ENCODE measurements at places on chromosomes 5 and 9. TPM values are rescaled to one million over a fixed set of nuclear protein-coding genes. Genes with fewer than 3 reads are reported as not detected.

PHYKPL gene
- polyA plus RNA-seq = 35.3 TPM

SLC34A3 gene
- polyA plus RNA-seq = not detected

VCAN gene
- polyA plus RNA-seq = 22.1 TPM

GNA14 gene
- polyA plus RNA-seq = 2.5 TPM

FBLL1 gene
- 0.09 TPM for polyA plus RNA-seq

UBE2QL1 gene
- 9.3 TPM for polyA plus RNA-seq

SH3RF2 gene
- 354 TPM for polyA plus RNA-seq

IFNK gene
- not detected for polyA plus RNA-seq

FOXI1 gene
- not detected for polyA plus RNA-seq

OR1J4 gene
- not detected for polyA plus RNA-seq

SPOCK1 gene
- polyA plus RNA-seq = 41.0 TPM

IRX4 gene
- not detected for polyA plus RNA-seq

SH3TC2 gene
- polyA plus RNA-seq = 4.9 TPM

DNA sequence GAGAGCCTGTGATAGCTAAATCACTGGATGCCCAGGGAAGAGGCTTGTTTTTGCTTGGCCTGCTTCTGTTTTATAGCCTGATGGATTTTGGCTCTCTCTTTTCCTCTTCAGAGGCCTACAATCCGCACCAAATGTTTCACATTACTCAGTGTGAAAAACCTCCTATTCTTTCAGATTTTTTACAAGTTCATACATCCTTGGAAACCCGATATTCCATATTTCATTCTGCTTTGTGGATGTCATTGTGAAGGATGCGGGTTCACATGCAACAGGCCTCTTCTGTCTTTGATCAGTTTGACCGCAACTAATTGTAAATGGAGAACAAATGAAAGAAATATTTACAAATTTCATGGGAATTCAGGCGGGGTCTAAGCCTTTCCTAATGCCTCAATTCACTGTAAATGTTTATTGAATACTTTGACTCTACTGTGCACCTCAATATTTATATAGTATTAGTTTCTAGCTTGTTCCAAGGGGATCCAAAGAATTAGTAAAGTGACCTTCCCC is 269.9 kb downstream of the DMRT2 start:
- no peak for DNase-seq

DNA sequence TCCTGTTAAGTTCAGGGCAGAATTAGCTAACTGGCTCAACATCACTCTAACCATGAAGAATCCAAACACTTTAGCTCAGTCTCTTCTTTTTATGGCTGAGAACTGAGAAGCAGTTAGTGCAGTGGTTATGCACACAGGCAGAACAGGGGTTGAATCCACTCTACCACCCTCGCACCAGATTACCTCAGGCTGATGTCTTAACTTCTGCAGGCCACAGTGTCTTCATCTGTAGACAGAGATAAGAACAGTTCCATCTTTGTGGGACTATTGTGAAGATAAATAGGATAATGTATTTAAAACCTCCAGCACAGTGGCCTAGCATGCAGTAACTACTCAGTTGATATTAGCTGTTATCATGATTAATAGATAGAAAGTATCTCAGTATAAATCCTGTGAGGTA is 54.8 kb downstream of the FAM114A2 start:
- DNase-seq = no peak

DNA sequence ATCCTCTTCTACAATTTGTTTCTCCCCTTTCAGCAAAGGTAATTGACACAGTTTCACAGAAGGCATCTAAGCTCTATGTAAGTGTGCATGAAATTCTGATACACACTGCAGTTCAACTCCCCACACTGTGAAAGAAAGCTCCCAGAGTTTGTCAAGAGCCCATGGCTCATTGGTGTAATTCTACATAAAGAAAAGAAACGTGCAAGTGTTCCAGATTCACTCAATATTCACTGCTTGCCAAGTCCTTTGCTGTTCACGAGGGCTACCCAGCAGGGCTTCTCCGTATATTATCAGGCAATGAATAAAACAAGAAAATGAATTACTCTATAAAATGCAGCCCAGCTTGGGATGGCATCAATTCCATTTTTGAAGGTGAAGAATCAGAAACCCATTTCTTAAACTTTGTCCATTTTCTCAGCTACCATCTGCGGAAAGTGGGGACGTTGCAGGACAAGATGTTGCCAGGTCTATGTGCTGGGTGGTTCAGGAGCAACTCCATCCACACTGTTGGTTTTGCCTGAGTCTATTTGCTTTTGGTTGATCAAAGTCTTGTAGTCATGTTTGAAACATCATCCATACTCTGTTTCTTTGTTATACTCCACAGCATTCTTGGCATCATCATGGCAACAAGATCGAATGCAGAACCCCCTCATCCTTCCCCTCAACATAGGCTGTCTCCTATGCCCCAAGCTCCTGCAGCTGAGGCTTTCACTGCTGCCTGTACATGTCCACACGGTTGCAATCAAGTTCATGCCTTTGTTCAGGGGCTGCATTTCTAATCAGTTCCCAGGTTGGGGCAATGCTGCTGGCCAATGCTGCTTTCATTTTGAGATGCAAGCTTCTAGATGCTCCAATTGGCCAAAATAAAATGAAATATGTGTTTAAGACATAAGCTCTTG is 301.8 kb downstream of the MED10 start:
- no peak for DNase-seq

DNA sequence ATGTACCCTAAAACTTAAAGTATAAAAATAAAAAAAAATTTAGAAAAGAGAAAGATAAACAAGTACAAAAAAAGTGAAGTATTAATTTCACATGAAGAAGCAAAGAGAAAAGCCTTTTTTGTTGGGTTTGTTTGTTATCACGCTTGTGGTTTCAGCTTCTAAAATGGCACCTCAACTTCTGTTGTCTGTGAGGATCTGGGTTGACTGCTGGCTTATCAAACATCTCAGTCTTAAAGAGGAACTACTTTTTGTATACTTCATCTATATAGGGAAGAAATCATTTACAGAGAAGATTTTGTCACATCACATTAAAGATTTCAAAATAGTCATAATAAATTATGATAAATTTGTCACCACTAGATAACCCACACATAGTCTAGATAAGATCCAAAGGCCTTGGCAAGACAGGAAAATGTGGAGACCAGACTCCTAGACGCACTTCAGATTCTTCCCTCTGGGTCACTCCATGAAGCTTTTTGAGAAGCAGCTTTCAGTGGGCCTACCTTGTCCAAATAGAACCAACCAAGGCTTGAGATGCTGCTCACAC is 8.8 kb upstream of the ADGRV1 start:
- no peak for DNase-seq

DNA sequence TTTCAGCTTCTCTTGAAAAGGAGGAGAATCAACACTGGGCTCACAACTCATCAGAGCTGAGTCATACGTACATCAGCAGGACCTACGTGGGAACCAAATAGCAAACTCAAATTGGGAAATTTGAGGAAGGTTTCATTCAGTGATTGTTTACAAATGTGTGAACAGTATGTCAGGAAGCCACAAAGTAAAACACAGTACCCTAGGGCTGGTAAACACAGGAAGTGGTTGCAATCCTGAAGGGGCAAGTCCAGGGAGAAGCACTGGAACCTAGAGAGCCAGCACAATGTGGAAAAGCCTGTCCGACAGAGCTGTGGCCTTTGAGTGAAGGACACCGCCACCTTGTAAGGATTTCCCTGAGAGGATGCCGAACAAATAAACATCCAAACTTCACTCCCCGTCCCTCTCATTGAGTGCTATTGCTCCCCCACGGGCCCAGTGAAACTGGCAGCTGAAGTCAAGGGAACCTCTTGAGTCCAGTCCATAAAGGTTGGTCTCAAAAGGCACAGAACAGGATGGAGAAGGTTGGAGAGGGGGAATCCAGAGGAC is 26.7 kb upstream of the RICTOR start:
- DNase-seq = no peak

DNA sequence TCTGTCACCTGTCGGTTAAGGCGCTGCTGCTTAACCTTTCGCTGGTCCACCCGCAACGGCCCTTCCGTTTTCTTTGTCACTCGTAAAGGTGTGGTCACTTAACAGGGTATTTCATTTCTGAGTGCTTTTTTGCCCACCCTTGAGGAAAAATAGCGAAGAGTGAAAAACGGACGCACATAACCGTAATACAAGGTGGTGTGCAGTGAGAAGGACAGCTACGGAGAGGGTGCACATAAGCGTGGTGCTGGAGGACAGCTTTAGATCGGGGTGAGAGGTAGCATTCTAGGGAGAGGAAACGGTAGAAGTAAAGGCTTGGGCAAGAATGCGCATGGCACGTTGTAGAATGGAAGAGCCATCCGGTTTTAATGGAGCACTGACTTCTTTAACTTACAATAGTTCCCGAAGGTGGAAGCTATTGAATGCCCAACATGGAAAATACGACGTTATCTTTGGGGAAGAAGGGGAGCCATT is 761 bp downstream of the CCT5 start:
- DNase-seq = no peak

DNA sequence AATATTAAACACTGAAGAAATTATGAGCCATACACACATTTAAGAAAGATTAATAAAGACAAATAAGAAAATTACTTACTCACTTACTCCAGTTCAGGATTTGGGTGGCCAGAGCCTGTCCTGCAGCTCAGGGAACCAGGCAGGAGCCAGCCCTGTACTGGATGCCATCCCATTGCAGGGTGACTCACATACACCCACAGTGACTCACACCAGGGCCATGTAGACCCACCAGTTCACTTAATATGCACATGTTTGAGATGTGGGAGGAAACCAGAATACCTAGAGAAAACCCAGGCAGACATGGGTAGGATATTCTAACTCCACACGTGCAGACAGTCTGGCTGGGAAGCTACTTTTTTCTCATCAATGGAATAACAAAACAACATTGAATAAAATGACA is 49.6 kb upstream of the ADRB2 start:
- DNase-seq = no peak

DNA sequence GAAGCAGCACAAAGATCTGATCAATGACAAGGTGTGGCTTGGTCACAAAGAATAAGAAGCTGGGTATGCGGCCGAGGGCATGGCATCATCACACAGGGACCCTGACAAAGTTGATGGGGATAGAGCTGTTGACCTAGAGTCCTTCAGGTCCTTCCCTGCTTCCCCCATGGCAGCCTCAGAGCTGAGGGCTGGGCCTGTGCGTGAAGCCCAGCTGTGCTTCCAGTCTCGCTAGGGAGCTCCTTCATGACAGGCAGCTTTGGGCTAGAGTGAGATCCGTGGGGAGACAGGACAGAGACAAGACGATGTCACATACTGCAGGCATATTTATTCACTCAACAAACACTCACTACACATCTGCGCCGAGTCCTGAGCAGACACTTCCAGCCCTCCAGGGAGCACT is 56.4 kb upstream of the NEURL1B start:
- no peak for DNase-seq

- DNase-seq = no peak
Observed at GRCh38 chr9:98921732-98922131, 22.0 kb upstream of the COL15A1 start.

DNA sequence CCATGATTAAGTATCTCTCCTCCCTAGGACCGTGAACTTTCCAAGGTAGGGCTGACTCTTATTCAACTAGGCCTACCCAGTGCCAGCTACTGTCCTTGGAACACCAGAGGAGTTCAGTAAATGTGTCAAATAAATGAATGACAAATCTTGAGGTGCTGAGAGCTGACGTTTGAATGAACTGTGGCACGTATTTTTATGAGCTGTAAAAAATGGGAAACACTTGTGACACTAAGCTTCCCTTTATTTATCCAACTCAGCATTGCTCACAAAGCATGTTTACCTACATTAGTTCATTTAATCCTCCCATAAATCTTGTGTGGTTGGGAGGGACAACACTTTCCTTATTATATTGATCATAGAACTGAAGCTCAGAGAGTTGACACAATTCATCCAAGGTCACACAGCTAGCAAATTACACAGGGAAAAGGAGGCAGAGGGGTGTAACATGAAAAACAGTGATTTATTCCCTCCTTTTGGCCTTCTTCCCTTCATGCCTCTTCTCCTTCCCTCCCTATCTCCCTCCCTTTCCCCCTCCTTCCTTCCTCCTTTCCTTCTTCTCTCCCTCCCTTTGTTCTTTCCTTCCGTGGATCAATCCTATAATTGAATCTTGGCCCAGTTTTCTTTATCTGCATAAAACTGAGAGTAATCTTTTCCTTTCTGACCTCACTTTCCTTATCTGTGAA is 412.6 kb downstream of the DMRT2 start:
- no peak for DNase-seq

GRCh38 chr5:117761186-117761585 is 1186.6 kb upstream of the SEMA6A start:
- DNase-seq = no peak

GRCh38 chr5:131096774-131097710 is 68.0 kb downstream of the HINT1 start:
- DNase-seq = no peak

DNA sequence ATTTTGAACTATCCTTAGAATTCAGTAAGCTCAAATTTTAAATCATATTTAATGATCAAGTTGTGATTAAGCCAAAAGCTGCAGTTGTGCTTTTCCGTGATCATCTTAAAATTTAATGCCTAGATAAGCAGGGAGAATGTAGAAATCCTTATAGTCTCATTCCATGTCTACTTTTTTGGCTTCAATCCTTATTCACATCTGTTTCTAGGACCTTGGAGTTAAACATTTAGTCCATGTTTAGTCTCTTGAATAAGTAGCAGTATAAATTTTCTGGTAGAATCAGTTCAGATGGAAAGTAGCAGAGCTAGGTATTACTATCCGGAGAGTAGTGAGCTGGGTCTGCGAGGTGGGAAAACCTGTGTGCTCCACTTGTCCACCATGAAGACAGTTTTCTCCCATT is 59.3 kb upstream of the RIOK2 start:
- DNase-seq = no peak

DNA sequence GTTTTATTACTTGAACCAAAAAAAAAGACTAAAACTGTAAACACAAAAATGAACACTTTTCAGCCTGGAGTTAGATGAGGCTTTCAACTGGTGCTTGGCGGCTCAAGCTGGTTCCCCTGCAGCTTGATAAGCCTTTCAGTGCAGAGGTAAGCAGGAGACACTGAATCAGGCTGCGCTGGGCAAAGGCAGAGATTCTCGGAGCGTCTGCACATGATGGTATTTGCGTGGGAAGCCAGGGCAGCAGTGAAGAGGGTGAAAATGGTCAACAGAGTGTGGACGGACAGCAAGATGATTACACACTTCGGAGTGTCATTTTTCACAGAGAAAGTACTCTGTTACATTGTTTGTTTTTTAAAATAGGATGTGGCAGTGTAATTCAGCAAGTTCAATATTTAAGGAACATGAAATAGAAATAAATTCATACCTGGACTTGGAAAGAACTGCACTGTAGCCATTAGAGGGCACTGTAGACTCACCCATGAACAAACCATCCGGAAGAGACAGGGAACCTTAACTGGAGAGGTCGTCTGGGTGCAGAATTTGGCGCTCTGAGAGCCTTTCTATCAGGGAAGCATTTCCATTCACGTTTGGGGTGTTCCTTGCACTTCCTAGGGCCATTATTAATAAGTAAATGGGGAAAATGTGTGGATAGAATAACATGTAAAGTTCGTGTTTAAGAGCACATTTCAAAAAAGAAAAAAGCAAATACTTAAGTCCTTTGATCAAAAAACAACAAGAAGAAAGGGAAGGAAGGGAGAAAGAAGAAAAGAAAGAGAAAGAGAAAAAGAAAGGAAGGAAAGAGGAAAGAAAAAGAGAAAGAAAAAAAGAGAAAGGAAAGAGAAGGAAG is 69.8 kb downstream of the ICE1 start:
- DNase-seq = no peak

Data from right cardiac atrium (tissue), 5 donors.